Bone marrow (tissue), 2 donors: ENCODE measurements at places on chromosomes 5 and 9.

- no peak for DNase-seq
These were observed 48.9 kb upstream of the CHD1 start for GRCh38 chr5:98977723-98978122.

DNA sequence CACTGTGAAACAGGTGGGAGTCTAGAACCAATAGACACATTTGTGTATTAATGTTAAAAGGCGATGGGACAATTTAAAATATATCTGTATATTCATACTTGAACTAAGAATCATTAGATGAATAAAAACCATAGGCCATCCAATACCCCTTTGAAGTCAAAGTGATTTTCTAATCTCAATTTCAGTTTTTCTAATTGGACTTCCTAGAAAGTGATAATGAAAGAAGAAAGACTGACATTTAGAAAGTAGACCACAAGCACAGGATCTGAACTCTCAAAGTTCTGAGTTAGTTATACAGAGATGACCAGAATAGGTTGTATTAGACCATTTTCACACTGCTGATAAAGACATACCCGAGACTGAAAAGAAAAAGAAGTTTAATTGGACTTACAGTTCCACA lies 412.8 kb upstream of the PIK3R1 start:
- no peak for DNase-seq

DNA sequence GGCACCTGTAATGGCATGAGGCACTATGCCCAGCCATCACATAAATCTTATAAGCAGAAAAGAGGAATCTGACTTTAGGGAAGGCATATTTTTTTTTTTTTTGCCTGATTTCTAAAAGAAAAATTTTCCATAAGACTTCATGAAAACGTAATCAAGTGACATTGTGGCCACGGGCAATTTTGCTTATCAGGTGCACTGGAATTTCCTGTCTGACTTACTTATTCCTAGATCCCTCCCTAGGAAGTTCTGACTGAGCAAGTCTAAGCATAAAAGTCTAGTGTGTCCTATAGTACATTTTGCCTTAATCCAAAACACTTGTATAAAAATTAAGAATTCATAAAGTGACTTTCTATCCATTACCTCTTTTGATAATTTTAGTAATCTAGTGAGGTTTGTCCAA lies 12.5 kb downstream of the C5orf46 start:
- DNase-seq, result no peak

DNA sequence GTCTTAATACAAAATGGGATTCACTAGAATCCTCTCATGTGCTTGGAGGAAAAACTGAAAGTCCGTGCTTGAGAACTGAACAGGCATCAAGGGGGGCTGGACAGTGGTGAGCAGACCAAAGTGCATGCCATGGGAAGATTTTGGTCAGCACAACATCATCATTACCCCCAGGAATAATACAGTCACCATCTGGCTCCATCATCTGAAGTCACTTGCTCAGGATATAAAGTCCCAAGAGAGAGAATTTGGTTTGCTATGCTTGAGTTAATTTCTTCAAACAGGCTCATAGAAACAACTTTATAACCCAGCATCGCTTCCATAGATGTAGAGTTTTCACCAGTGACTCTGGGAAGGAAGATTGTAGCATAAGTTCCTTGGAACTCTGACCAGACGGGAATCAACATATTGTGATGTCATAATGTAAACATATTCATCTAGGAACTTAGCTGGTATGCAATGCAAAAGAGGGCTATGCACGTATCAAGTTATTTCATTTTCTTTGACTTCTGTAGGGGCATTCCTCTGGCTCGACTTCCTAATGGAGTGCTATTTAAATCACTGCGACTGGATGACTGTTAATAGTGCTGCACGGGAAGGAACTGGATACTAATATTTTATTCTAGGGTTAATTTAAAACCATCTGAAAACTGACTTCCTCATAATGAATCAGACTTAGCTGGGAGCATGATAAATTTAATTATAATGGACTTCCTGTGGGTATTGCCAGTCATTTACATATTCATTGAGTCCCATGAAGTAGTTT lies 145.2 kb downstream of the MTRR start:
- DNase-seq, result no peak

- DNase-seq, result no peak
These were observed 282.4 kb upstream of the RPS23 start for GRCh38 chr5:82560561-82560960.

GRCh38 chr5:73918791-73919221 lies 292.8 kb downstream of the ARHGEF28 start:
- no peak for DNase-seq

GRCh38 chr9:99044827-99045226 lies 60.1 kb upstream of the TGFBR1 start:
- DNase-seq, result no peak

GRCh38 chr9:115114546-115114945 lies 3.4 kb downstream of the TNC start:
- no peak for DNase-seq

GRCh38 chr9:138080979-138081378 lies 203.4 kb downstream of the CACNA1B start:
- no peak for DNase-seq

- no peak for DNase-seq
These were observed 52.3 kb downstream of the PSD2 start for GRCh38 chr5:139847790-139848507.

- no peak for DNase-seq
These were observed 67.7 kb downstream of the SYK start for GRCh38 chr9:90869361-90869760.
